ENCODE measurements at places on chromosomes 1 and 21. TPM values are rescaled to one million over a fixed set of nuclear protein-coding genes. Genes with fewer than 3 reads are reported as not detected.

The KMO gene
- 1.2 TPM for total RNA-seq

The TMCO4 gene
- 16.0 TPM for total RNA-seq

The TACSTD2 gene
- total RNA-seq, result 94.2 TPM

The CYP4X1 gene
- 1.0 TPM for total RNA-seq

The ID3 gene
- 77.7 TPM for total RNA-seq

The PNRC2 gene
- 45.6 TPM for total RNA-seq

The MYBPH gene
- not detected for total RNA-seq

The RUSC1 gene
- total RNA-seq, result 85.1 TPM

The TSTD1 gene
- total RNA-seq, result 16.5 TPM

The RAB7B gene
- total RNA-seq, result not detected

The GBP7 gene
- 0.07 TPM for total RNA-seq

The OR10Z1 gene
- total RNA-seq, result not detected

Data from PC-3 (cell line).